Fibroblast of skin of left quadriceps (primary cell): ENCODE measurements at places on chromosomes 2 and 18.

GRCh38 chr2:230668184-230668938 is 44.3 kb upstream of the CAB39 start:
- no peak for DNase-seq

DNA sequence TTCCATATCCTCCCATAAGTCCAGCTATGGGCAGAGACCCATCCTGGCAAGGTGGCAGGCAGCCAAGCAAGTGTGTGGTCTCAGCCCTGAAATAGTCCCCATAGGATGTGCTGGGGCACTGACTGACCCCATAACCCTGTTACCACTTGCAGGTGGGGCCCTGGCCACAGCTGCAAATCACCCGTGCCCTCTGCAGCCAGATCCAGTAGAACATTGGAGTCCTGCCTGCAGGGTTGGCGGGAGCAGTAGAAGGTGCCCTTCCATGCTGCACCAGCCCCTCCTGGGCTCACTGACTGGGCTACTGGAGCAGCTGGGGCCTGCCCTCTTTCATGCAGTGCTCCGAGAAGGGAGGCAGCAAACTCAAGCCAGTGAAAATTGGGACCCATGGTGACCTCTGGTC is 112.6 kb upstream of the MCFD2 start:
- no peak for DNase-seq

DNA sequence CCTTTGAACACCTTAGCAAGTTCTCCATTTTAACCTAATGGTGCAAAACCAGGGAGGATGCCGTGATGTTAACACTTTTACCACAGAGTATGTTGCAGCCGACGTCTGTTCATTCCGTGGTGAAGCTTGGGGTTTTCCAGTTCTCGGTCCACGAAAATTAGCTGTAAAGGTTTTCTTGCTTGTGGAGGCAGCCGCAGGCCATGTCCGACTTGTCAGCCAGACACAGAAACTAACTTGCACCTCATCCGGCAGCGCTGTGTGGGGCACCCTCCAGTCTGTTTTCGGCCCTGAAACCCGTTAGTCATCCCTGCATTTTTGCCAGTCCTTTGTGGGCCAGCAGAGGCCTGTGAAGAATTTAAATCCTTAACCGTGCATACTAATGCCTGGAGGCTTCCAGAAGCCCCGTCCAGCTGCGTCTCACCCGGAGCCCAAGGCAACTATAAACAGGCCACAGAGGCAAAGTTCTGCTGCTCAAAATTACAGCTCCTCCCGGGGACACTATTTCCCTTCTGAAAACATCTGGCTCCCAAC is 70.6 kb downstream of the SH3YL1 start:
- no peak for DNase-seq

- no peak for DNase-seq
Observed at GRCh38 chr2:26475037-26475436, 2.9 kb downstream of the OTOF start.

- no peak for DNase-seq
Observed at GRCh38 chr18:12394428-12394827, 13.3 kb upstream of the PRELID3A start.

DNA sequence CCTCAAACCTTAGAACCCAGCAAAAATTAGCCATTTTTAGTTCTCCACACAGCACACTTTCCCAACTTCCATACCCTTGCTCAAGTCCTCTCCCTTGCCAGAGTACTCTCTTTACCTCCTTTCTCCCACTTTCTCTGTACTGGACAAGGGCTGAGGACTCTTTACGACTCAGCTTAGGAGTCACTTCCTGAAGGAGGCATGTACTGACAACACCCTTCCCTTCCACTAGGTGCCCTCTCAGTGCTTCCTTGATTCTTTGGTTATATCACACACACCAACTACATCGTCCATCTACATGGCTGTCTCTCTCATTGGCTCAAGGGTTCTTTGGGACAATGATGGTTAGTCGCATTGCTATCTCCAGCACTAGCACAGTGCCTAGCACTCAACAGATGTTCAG is 5.2 kb upstream of the C18orf63 start:
- DNase-seq = no peak

DNA sequence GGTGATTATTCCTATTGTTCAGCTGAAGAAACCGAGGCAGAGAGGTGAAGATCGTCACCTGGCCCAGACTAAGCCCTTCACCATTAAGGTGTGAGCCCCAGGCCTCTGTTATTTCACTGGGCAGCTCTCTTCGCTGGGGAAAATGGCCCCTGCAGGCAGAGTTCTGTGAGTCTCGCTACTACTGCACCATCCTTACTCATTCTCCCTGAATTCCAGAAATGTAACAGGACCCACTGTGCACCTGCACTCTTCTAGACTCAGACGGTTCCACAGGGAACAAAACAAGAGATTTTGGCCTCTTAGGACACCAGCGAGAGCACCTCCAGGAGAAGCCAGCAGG is 147.7 kb upstream of the GLI2 start:
- DNase-seq = no peak

GRCh38 chr2:130807659-130808385 is 28.9 kb upstream of the ARHGEF4 start:
- no peak for DNase-seq

- DNase-seq = no peak
Observed at GRCh38 chr2:96110621-96111256, 5.6 kb downstream of the ADRA2B start.

DNA sequence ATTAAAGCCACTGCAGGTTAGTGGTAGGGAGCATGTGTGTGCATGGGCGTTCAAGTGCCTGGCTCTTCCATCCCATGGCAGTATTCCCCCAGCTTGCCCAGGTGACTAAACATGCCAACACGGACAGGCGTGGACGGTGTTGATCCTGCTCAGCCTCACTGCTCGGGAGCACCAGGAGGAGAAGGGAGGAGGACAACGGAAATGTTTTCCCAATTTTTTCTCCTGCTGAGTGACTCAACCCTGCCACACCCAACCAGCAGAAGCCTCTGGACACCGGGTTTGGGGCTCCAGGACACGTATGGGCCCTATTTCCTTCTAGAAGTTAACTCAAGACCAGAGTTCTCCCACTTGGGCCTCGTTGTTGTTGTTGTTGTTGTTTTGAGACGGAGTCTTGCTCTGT is 139.1 kb downstream of the CYP26B1 start:
- no peak for DNase-seq

DNA sequence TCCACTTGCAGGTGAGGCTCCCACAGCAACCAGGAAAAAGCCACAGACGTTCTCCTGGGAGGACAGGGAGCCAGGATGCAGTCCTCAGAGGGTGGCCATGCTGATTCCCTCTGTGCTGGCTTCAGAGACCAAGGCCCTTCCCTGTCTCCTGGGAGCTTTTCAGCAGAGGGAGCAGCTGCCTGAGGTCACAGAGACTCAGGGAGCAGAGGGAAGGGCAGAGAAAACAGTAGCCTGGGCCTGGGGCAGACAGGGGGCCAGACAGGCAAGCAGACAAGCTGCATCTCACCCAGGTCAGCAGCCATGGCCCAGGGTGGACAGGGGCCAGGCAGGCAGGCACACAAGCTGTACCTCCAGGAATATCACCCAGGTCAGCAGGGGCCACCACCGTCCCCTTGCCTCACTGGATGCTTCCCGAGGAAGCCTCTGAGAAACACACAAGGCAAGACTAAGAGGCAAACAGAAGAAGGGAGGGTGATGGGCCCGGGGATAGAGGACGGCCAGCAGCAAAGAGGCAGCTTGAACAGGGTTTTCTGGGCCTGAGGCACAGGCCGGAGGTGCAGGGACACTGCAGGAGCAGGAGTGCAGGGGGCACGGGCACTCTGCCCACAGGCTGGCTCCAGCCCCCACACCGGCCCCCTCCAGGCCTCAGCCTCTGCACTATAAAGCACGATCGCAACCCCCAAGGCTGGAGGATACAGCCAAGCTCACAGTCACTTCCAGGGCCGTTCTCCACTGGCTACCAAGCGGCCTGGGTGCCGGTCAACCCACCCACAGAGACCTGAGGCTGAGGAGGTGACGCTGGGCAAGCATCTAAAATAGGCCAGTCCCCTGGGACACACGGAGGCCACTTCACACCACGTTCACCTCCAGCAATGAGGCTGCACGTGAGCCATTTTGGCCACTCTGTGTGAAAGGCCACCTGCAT is 6.1 kb downstream of the SLC66A2 start:
- DNase-seq = no peak

- no peak for DNase-seq
Observed at GRCh38 chr18:75297731-75298130, 87.1 kb downstream of the TSHZ1 start.

- no peak for DNase-seq
Observed at GRCh38 chr2:239343460-239343859, 57.4 kb downstream of the HDAC4 start.

DNA sequence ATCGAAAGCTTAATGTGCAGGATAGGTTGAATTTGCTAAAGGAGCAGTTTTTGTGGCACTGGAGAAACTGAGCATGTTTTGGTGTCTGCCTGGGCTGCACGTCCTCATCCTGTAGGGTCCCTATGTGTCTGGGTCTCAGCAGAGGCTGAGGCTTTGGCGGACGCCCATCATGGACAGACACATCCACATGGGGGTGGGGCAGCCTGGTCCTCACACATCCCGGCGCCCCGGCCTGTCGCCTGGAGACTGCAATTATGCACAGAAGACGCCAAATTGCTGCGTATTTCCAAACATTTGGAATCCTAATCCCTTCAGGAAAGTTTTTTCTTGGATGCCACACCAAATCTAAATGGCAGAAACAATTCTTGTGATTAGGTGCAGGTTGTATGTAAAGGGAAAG is 128.2 kb upstream of the TWIST2 start:
- DNase-seq = no peak

DNA sequence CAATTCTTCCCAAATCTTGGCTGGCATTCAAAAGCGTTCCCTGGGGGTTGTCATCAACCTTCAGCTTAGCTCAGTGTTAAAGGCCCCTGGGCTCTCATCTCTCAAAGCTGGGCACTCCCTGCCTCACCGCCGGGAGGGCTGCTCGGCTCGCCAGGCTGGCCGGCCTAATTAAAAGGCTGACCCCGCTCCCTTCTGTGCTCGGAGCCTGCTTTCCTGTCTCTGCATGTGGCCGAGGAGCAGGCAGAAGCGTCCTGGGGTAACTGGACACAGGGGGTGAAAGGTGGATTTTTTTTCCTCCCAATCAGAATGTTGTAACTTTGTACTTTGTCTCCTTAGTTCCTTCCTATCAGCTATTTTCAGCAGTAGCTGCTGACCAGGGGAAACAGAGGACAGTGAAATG is 231.1 kb downstream of the GBX2 start:
- no peak for DNase-seq

- no peak for DNase-seq
Observed at GRCh38 chr2:43376523-43377198, 150.3 kb upstream of the ZFP36L2 start.

DNA sequence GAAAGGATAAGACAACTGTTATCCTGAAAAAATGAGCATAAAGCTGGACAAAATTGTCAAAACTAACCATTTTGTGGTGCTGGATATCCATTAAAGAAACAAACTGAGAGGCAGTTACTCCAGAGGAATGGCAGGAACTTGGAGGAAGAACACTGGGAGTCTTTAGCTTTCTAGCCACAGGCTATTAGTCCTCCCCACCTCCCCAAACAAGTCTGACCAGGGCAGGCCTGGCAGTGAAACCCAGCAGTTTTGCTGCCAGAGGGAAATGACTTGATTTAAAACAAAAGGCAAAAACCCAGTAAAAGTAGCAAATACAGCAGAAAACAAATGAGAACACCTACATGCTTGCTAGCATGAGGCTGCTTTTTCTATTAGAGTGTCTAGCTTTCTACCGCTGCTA is 34.9 kb downstream of the OSBPL1A start:
- DNase-seq = no peak

- no peak for DNase-seq
Observed at GRCh38 chr18:11183637-11184036, 34.3 kb upstream of the PIEZO2 start.

DNA sequence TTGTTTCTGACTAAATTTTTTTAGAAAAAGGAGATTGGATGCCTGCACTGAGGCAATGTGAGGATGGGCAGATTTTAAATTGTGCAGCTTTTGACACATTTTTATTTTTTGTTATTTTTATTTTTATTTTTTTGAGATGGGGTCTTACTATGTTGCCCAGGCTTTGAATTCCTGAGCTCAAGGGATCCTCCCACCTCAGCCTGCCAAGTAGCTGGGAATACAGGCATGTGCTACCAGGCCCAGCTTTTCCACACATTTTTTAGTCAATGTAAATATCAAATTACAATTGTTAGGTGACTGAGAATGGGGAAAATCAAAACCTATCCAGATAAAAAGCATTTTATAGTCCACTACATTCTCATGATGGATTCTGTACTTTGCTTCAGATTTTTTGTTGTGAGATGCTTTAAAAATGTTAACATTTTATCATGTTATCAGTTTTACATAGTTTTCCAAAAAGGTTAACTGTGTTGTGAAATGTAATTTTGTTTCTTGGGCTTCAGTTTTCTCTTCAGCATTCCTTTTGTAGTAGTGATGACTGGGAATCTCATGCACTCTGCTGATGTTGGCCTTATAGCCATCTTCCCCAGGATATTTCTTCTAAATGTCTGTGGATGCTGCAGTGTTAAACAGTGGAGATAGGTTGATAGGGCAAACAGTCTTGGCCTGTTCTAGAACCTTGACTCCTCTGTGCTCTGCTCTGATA is 41.4 kb downstream of the PKP4 start:
- DNase-seq = no peak

DNA sequence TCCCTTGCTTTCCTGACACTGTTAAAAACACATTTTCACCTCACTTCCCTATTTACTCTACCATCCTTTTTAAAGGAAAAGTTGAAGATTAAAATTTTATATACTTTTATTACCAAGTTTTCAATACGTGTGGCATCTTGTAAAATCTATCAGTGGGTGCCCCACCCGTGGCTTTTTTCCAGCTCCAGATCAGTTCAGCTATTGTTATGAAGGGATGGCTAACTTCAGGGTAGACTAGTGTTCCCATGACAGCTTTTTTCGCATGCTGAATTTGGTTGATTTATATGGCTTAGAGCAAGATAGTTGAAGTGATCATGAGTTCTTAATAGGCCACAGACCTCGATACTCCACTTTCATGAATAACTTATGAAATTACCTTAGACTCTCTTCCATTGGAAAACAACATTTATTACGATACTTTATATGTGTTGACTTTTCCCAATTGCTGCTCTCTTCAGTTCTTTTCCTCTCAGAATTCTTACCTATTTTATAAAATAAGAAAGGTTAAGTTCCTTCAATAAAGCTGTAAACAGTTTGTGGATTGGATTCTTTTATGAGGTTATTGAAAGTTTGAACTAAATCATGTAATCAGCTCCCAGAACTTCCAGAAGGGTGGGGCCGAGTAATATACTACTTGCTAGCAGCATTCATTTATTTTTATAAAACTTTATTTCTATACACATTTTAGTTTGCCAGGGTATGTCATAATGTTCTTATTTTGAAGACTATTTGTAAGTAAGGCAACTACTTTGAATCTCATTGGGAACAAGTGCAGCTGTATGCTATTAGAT is 680.9 kb downstream of the SATB2 start:
- DNase-seq = no peak

- no peak for DNase-seq
Observed at GRCh38 chr2:236483102-236483501, 86.5 kb upstream of the ACKR3 start.

DNA sequence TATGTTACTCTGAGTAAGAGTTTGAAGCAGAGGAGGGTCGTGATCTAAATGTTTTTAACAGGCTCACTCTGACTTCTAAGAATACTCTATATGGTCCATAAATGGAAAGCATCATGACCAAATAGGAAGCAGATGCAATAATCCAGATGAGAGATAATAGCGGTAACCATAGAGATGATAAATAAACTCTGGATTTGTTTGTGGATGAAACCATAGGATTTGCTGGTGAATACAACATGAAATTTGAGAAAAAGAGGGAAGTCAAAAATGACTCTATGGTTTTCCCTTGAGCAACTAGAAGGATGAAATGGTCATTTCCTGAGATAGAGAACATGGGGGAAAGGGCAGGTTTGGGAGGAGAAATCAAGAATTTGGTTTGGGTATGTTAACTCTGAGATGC is 3.9 kb downstream of the HEATR5B start:
- no peak for DNase-seq
